Activated naive CD8-positive, alpha-beta T cell treated with anti-CD3 and anti-CD28 coated beads for 36 hours (primary cell): ENCODE measurements at places on chromosomes 11 and 22.

- no peak for DNase-seq
Measured at GRCh38 chr22:17247832-17248231, 28.6 kb upstream of the ADA2 start.

DNA sequence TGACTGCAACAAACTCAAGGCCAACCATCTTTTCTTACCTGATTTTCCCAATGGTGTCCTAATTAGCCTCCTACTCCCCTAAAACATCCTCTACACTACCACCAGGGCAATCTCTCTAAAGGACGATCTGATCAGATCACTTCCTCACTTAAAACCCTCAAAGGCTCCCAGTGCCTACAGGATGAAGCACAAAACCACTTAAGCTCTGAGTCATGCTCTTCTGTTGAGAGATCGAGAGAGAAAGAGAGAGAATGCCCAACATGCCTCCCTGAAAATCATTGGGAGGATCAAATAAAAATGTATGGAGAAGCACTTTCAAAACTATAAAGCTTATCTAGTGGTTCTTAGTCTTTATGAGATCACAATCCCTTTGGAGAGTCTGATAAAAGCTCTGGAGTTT, 171.1 kb downstream of the CADM1 start:
- no peak for DNase-seq

DNA sequence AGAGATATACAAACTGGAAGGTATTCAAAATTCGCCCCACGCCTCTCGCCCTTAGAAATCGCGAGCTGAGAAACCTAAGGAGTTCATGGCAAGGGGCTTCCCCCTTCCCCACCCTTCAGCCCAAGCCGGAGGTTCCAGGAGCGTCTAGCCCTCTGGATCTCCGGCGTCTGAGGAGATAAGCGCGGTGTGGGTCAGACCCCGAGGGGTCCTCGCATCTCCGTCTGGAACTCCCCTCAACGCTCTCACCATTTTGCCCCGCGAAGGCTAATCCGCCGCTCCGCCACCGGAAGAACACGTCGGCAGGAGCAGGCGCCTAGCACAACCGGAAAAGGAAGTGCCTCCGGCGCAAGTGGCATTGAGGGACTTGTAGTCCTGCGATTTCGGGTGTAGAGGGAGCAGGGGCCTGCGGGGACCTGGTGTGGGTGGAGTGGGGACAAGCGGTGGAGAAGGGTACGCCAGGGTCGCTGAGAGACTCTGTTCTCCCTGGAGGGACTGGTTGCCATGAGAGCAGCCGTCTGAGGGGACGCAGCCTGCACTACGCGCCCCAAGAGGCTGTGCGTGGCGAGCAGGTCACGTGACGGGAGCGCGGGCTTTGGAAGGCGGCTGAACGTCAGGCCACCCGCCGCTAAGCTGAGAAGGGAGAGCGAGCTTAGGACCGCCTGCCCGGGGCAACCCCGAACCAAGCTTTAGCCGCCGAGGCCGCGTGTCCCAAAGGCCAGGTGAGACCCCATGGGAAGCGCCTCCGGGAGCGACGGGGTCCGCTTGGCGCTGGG, at the start of the genes FEN1 and TMEM258:
Gene FEN1, plus strand, starts transcription at position 602 of the 773 bp plus-strand sequence. CDS start 2,451 bp downstream, outside the sequence.
Gene TMEM258, minus strand, starts transcription at position 290 of the 773 bp plus-strand sequence. Its CDS starts 41 bp downstream, at position 249.
- DNase-seq, result peak; percentile 90

- DNase-seq, result peak; percentile 46
Measured at GRCh38 chr22:39242595-39243438, 2.0 kb downstream of the PDGFB start.

GRCh38 chr11:125441648-125442410, 54.2 kb downstream of the FEZ1 start:
- DNase-seq, result no peak

GRCh38 chr22:44876921-44877320, 124.5 kb downstream of the ARHGAP8 start:
- no peak for DNase-seq

DNA sequence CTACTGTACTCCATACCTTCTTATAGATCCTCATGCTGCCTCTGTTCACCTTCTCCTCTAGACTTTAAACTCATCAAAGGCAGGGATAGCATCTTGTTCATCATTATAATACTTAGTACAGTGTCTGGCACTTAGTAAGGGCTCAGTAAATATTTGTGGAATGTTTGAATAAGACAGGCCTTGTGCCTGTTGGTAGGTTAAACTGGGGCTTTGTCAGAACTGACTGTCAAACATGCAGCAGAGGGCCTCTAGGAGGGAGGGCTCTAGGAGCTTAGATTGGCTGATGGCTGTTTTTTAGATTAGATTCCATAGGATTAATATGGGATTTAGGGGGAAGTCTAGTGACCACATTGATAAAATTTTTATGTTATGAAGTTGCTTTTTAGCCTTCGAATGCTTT, 70.8 kb downstream of the RNF169 start:
- no peak for DNase-seq
